ENCODE measurements at places on chromosomes 16 and 17.

GRCh38 chr17:58368860-58369213 lies 16.8 kb upstream of the SUPT4H1 start:
- DNase-seq, result no peak

DNA sequence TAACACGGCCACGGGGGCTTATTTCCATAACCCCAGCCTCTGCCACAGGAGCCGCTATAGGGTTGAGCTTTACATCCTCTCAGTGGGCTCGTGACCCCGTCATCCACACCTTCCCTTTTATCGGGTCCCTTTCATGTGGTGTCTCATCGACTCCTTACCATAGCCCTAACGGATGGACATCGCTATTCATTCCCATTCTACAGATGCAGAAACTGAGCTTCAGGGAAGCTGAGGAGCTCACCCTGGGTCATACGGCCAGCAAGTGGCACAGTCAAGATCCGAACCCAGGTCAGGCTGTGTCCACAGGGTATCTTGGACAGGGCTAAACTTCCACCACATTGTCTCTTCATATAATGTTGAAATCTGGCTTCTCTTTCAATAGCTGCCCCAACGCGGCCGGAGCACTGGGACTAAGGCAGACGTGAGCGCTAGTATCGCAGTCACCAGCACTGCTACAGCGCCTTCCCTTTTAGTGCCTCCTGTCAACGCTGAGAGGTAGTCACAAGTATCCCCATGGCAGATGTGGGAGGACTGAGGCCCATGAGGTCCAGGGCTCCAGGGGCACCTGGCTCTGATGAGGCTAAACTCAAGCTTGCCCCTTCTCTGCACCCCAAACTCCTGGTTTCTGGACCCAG lies 50.8 kb downstream of the SOCS1 start:
- no peak for DNase-seq

DNA sequence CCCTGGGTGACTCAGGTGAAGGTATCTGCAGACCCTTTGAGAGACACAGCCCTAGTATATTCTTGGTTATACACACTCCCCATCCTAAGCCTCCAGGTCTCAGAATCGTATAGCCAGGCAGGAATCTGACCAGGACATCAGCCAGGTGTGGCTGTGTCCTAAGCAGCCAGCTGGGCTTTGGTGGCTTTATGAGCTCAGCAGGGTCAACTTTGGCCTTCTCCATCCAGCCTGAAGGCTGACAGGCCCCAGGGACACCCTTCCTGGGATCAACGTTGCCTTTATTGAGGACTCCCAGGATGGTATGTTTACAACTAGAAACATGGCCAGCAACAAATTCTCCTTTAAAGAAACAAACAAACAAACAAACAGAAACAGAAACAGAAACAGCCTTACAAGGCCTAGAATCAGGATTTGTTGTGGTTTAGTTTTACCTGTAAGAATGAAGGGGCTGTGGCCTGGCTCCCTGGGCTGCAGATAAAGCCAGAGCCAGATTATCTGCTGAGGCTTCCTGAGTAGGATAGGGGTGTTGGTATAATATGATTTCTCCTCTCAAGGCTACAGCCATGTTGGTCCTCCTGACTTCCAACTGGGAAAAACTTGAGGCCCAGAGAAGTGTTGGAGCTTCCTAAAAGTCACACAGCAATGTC lies 8.5 kb downstream of the KIF19 start:
- no peak for DNase-seq

DNA sequence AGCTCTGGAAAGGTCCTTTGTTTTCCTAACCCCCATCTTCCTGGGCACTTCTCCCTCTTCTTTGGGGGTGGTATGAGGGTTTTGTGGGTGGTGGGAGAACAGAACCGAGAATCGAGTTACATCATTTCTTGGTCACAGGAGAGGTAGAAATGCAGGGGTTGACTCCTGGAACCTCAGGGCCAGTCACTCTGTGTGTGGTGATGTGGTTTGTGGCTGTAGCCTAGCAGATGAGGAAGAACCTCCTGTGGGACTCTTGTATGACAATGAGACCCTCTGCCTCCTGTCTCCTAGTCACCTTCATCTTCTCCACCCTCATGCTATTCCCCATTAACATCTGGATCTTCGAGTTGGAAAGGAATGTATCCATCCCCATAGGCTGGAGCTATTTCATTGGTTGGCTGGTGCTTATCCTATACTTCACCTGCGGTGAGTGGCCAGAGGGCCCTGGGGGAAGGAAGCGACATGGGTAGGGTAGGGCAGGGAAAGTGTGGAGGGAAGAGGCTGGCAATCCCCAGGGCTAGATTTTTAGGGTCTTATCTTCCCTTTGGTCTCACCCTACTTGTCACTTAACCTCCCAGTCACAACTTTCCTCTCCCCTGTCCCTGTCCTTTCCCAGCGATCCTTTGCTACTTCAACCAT lies 5.5 kb downstream of the ODF4 start:
- no peak for DNase-seq

DNA sequence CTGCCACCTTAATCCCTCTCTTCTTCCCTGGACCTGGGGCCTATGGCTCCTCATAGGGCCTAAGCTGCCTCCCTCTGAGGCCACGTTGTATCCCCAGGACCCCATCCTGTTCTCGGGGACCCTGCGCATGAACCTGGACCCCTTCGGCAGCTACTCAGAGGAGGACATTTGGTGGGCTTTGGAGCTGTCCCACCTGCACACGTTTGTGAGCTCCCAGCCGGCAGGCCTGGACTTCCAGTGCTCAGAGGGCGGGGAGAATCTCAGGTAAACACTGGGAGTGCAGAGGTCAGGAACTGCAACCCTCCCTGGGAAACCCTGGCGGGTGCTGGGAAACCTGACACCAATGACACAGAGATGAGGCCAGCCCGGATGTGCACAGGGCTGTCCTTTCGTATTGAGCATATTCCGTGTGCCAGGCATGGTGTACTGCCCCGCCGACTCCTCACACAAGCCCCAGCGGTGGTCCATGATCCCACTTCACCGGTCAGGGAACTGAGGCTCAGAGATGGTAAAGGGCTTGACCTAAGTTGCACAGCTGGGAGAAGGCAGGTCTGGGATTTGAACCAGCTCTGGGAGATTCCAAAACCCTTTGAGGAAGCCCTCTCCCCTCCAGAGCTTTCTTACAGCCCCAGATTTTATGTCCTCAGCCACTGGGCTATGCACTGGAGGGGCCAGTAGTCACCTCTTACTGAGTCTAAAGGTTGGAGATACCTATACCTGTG lies 22.9 kb downstream of the ANKRD40 start:
- DNase-seq, result no peak

- no peak for DNase-seq
These were observed 108.5 kb downstream of the USP22 start for GRCh38 chr17:20934288-20934687.

- no peak for DNase-seq
These were observed 19.8 kb upstream of the ANKRD40CL start for GRCh38 chr17:50787106-50787505.

- no peak for DNase-seq
These were observed 938 bp downstream of the DEXI start for GRCh38 chr16:10941127-10941933.

- no peak for DNase-seq
These were observed 14.9 kb upstream of the B4GALNT2 start for GRCh38 chr17:49117587-49118230.

DNA sequence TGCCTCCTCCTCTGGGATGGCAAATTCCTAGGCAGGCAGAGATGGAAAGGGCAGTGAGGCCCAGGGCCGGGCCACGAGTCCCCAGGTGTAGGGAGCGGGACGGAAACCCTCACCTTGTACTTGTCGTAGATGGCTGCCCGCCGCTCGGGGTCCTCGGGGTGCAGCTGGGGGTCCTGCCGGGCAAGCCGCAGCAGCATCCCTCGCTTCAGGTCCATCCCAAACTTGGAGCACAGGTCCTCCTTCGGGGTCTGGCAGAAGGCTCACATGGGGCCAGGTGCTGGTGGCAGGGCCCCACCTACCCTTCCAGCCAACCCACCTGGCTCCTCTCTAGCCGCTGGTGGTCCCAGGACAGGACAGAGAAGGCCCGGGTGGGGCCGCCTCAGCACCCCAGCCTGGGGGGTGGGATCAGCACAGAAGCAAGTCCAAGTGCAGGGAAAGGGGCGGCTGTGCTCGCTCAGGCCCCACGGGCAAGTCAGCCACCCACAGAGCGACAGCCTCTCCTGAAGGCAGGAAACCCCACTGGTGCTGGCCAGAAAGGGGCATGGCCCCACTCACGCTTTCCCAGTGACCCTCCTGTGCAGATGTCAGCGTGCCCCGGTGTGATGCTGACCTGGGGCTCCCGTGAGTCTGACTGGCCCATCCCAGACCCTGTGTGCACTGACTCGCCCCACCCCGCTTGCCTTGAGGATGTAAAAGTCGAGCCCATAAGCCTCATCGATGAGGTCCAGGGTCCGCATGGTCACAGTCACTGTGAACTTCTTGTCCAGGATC lies 1.8 kb downstream of the MRPL28 start:
- DNase-seq, result no peak

- DNase-seq, result no peak
These were observed 140.7 kb downstream of the C16orf78 start for GRCh38 chr16:49514073-49514980.

DNA sequence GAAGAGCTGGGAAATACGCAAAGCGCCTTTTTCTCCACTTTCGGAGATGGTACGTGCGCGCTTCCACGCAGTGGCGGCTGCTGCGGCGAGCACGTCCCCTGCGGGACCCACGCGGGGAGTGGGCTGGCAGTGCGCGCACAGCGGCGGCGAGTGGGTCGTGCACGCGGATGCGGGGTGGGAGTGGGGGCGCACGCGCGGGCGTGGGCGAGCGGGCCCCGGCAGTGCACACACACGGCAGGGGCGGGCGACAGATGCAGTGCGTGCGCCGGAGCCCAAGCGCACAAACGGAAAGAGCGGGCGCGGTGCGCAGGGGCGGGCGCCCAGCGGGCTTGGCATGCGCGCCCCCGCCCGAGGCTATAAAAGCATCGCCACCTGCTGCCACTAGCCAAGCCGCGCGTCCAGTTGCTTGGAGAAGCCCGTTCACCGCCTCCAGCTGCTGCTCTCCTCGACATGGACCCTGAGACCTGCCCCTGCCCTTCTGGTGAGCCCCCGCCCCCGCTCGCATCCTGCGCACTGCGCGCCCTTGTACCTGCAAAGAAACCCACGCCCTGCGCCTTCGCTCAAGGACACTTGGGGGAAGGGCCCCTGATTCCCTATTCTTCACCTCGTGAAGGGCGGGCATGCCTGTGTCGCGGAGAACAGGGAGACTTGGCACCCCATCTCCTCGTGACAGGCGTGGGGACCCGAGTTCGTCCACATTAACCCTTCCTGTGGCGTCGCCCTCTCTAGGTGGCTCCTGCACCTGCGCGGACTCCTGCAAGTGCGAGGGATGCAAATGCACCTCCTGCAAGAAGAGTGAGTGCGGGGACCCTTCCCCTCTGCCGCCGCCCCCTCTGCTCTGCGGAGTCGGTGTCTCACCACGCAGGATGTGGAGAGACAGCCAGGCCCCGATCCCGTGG lies at the start of gene MT3:
TSS of gene MT3 (plus strand) at position 388 of the 899 bp plus-strand sequence. CDS start at position 451, 63 bp downstream.
- DNase-seq, result peak; percentile 71

DNA sequence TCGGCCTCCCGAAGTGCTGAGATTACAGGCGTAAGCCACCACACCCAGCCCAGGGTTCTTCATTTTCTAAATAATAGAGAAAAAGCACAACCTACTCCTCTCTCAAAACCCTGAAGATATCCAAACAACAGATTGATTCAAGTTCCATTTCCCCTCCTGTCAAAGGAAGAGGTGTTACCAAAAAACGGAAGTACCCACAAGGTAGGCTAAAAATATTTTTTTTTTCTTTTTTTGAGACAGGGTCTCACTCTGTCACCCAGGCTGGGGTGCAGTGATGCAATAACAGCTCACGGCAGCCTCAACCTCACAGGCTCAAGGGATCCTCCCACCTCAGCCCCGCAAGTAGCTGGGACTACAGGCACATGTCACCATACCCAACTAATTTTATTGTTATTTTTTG lies 18.9 kb downstream of the UTP6 start:
- no peak for DNase-seq

- DNase-seq, result no peak
These were observed 1.7 kb upstream of the POLG2 start for GRCh38 chr17:64498308-64499203.
